Hematopoietic multipotent progenitor cell treated with erythropoietin and hydrocortisone succinate and interleukin-3 and kit ligand, for 17 days (in vitro differentiated cells): ENCODE measurements at places on chromosomes 2 and 18.

DNA sequence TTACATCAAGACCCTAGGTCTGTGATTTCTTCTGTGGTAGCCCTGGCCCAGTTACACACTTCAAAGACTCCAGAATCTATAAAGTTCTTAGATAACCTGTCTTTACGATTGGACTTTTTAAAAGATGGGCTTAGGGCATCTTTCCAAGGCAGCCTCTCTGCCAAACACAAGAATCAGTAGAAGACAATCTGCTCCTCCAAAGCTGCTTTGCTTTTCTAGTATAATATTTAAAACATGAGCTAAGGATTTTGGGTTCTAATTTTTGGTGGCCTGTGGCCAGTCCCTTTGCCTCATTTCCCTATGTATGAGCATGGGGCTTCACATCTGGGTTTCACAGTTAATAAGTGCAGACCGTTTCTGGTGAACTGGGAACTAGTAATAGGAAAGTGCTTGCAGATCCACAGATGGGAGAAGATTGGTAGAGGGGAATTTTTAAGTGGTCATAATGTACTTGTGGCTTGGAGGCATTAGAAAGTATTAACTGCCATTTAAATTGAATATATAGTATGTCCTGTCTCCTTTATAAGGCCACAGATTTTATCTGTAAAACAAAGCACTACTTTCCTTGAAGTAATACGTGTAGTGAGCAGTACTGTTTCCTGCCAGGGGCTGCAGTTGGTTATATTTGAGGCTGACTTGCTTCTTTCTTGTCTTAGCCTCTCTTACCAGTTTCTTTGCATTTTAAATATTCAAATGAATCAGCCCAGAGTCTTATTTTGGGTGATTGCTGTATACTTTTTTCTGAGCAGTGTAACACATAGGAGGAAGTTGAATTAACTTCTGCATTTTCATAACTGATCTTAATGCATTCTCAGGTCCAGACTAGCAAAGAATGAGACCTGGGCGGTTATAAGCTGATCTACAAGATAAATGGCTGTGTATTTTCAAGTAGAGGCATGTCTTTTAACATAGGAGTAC, 1.5 kb downstream of the ARPC2 start:
- no peak for DNase-seq

- no peak for DNase-seq
Observed at GRCh38 chr2:109017017-109017416, 28.0 kb upstream of the EDAR start.

GRCh38 chr2:119049968-119050704, 108.1 kb downstream of the MARCO start:
- DNase-seq = no peak

DNA sequence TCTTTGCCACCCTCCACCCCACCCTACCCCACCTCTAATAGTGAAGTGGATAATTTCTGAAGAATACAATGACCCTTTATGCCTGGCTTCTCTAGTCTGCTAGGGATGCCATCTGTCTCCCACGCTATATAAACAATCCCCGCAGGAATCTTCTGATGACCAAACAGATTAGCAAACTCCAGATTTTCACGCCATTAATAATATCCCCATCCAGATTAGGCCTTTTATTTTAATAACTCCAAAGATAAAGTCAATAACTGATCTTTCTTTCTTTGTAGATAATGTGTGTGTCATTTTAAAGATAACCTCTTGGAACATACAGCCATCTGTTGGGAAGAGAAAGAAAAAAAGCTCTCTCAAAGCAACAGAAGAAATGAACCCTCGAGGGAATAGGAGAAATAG, 47.9 kb upstream of the CCDC150 start:
- no peak for DNase-seq

GRCh38 chr2:172098650-172099471, 3.8 kb downstream of the DLX2 start:
- peak; percentile 46 for DNase-seq

DNA sequence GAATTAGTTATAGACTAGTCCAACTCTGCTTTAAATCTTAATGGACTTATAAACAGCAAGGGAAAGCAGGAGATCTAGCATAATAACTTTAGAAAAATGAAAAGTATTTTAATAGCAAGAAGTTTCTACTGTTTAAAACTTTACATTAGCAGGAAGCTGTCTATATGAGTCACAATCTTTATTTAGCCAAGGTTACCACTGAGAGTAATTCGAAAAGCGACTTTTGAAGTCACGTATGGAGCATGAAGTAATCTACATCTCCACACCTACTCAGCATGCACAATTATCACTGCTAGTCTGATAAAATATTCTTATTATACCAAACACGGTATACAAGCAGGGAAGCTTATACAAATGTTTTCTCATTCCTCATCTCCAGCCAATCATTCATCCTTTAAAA, 515.4 kb upstream of the SOX11 start:
- no peak for DNase-seq
